ENCODE measurements at places on chromosomes 6 and 20.

DNA sequence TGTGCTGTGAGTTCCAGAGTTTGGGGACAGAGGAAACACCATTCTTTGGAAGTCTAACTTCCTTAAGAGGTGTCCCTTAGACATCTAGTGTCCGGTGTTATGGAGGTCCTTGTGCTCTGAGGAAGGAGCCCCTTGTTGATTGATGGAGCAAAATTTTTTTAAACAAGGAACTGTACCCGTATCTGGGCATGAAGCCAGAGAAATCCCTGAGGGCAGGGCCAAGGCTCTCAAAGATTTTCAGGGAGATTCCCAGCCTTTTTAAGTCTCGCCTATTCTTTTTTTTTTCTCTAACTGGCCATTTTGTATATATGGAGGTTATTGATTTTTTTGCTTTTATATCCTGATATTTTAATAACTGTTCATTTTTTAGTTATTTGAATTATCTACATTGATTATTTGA is 45.9 kb downstream of the TRIM38 start:
- DNase-seq: no peak

GRCh38 chr6:31476515-31477139 is 21.3 kb upstream of the MICB start:
- DNase-seq: no peak

DNA sequence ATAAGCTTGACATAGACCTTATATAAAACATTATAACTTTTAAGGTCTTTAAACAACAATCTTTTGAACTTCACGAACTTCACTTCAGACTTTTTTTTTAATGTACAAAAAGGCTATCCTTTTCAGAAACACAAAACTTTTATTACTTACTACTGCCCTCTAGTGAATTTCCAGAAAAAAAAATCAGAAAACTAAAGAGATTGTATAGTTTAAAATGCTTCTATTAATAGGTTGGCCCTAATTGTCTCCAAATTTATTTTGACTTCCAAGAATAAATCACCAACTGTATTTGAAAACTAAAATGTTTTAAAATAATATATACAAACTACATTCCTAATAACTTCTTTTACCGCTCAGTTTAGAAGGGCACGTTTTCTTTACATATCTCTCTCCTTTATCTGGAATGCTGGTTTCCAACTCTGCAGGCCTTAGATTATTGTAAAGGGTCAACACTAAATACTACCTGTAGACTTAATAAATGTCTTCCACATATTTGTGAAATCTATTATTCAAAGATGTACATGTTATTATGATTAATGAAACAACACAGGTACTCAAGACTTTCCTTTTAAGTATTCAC is 66.8 kb downstream of the LMBRD1 start:
- DNase-seq: no peak

- DNase-seq: no peak
These were observed 54.3 kb upstream of the NFATC2 start for GRCh38 chr20:51596668-51597388.

DNA sequence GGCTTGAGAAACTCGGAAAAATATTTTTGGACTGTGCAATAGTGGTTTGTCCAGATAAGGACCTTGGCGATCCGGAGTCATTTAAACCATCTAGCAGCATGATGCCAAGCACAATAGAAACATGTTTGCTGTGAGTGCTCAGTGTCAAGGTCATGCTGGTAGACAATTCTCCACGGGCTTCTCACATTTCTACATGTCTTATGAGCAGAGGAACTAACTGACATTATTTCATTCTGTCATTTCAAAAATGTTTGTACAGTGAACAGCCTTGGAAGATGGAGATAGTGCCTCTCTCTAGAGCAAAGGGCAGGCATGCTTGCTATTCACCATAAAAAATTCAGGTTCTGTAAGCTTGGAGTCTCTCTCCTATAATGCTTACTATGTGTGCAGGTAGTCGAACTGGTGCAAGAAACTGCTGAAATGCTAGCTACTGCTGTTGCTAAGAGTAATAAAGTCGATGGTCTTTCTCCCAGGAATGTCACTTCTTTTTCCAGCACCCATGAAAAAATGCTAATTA is 25.4 kb upstream of the CCN2 start:
- no peak for DNase-seq

DNA sequence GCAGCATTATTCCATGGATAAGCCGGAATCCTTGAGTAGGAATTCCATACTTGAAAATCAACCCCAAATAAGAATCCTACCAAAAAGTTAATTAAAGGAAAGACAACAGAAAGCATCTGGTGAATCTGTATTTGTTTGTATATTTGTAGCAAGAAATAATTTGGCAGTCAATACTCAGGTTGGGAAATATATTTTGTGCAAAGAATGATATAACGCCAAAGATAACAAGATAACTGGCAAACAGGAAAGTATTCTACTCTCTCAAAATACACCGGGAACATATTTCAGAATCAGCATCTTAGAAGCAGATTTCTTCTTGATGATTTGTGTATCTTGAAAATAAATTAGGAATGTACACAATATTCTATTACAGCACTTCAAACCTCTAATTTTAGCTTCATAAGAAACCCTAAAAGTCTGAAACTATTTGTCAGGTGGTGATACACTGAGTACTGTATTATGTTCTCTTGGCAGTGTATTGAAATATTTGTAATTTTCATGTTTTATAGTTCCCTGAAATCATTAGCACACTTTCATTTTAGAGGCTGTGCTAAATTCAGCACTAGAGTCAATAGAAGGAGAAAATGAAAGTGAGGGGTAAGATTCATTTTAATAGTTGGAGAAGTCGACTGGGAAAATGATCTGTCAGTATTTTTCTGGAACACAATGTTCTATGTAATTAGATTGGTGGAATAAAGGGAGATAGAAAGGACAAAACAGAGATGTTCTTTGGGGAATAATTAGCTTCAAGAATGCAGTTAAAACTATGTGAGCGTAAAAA is 879.7 kb upstream of the GJE1 start:
- no peak for DNase-seq

DNA sequence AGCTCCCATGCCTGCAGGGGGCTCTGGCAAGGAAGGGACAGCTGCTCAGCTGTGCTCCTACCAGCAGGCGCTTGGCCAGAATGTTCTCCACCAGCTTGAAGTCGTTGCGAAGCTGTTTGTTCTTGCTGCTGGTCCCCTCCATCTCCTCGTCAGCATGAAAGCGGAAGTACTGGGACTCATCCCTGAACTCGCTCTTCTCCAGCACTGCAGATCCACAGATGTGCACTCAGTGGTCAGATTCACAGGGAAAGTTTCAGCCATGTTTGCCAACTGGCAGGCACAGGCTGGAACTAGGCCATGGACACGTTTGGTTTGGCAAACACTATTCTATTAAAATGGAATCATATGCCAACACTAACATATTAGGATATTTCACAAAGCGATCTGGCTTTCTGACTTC is 167.9 kb downstream of the PREX1 start:
- no peak for DNase-seq

GRCh38 chr6:156031516-156031915 is 575.9 kb upstream of the NOX3 start:
- no peak for DNase-seq

DNA sequence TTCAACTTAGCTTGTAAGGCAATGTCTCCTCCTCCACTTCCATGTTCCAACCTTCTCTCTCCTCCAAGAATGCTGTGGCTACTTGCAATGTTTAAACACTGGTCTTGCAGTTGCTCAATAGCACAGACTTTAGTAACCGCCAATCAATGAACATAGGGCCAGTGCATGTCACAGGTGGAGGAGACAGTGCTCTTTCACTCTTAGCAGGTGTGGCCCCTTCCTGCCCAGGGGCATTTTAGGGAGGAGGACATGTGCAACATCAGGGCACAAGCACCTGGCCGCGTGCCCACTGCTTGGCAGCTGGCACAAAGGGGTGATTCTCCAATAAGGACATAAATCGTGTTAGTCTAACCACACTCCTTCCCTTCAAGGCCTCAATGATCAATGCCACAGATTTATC is 41.3 kb downstream of the ADGRF1 start:
- no peak for DNase-seq

GRCh38 chr20:10524034-10524476 is 89.0 kb downstream of the SLX4IP start:
- no peak for DNase-seq

GRCh38 chr20:44738813-44739477 is 6.7 kb upstream of the KCNK15 start:
- DNase-seq: peak; percentile 54

DNA sequence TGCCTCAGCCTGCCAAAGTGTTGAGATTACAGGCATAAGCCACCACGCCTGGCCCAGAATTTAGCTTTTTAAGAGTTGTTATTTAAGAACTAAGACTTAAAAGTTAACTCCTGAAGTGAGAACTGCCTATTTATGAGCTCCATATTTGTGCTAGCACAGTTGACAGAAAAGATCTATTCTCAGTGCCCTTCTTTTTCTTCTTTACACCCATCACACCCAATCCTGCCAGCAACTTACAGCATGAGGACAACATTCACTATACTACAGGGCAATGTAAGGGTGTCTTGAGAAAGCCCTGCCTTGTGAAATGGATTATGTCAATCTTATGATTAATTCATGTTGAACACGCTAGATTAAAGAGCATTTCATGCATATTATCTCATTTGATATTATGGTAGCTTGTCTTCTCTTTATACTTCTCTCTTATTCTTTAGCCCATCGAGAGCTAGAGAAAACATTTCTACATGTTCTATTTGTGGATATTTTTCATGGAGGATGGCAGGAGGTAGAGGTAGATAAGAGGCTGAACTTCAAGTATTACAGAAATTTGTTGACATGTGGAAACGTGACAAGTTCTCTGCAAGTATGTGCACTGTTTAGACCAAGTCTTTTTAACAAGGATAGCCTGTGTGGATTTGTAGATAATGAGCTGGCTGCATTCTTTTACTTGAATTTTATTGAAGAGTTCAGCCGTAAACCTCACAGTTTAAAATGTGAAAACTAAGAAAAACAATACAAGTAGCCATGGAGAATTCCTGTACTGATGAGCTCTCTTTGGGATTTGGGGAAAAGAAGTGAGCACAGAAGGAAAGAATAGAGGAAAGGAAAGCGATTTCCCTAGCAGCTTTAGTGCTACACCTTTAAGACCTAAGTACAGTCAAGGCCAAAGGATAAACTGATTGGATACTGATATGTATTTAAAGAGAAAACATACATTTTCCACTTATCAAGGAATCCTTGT is 212.2 kb downstream of the ARHGAP18 start:
- no peak for DNase-seq

- no peak for DNase-seq
These were observed 6.9 kb upstream of the PPP1R3G start for GRCh38 chr6:5078121-5078669.

- DNase-seq: no peak
These were observed 147.2 kb downstream of the DOK5 start for GRCh38 chr20:54622333-54623295.

GRCh38 chr20:32031007-32031958 is 20.8 kb upstream of the HCK start:
- DNase-seq: peak; percentile 81

- DNase-seq: no peak
These were observed 63.3 kb upstream of the SLC2A12 start for GRCh38 chr6:134115715-134116074.

- no peak for DNase-seq
These were observed 220.5 kb downstream of the TENT5A start for GRCh38 chr6:81531869-81532561.

DNA sequence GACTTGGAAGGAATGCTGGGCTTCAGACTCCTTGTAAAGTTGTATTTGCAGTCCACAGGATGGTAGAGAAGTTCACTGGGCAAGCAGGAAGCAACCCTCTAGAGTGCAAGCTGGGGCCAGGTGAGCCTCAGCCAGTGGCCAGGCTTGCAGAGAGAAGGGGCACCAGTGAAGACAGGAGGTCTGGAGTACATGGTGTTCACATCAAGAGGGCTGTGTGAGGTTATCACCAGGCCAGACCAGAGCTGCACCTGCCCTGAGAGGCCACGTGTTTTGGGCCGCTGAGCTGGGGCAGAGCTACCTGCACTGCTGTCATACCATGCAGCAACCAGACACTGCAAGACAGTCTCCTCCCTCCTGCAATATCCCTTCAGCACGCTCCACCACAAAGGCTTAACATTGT is 79.0 kb downstream of the SH3BGRL2 start:
- DNase-seq: no peak

GRCh38 chr6:148166339-148166968 is 176.2 kb upstream of the SASH1 start:
- DNase-seq: no peak

GRCh38 chr20:6877633-6878032 is 110.1 kb downstream of the BMP2 start:
- no peak for DNase-seq

- peak; percentile 85 for DNase-seq
These were observed 3.6 kb upstream of the MATN4 start for GRCh38 chr20:45311589-45312211.

DNA sequence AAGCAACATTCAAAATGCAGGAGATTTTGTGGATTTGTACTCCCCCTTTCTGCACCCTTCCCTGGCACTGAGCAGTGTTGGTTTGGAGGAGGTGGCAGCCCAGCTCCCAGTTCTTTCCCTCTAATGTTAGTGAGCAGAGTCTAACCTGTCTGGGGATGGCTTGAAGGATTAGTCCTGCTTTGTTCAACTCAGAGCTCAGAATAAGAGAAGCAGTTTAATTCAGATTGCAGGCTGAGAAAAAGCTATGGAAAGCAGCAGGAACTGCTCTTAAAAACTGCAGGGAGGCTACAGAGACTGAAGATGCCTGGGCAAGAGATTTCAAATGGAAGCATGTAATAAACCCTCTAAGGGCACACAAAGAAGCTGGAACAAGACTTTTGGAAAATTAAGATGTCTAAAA is 223.4 kb upstream of the GGTLC1 start:
- DNase-seq: no peak

GRCh38 chr6:64926051-64926450 is 781.0 kb downstream of the EYS start:
- DNase-seq: no peak

DNA sequence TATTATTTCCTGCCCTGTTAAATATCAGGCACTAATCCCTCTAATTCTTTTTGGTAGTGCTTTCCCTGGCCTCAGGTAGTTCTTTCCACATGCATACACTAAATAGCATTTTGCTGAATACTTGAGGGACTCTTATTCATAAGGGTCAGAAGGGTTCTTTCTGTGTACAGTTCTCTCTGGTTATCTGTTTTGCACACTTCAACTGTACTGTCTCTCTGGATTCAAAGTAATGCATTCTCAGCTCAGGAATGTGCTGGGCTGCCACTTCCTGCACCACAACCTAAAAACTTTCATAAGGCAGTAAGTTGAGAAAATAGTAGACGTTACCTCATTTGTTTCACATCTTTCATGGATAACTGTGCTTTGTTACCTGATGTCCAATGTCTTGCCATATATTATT is 32.1 kb downstream of the C6orf141 start:
- DNase-seq: no peak

- DNase-seq: no peak
These were observed 4.2 kb downstream of the SRSF3 start for GRCh38 chr6:36598326-36598725.

DNA sequence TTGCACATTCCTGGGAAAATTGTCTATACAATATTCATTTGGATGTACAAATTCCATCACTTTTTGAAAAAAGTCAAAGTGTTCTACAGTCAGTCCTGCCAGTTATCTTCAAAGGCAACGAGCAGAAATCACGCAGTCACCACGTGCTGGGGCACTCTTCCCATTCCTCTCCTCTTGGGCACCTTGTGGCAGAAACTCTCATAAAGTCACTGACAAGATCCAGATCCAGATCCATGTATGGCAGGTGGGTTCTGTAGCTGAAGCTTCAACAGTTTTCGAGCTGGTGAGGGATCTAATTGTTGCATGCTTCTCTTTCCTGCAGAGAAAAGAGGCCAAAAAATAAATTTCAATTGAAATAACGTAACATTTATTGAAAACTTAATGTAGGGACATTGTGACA is 6.7 kb upstream of the NDRG3 start:
- no peak for DNase-seq
